Nucleus accumbens (tissue), 56 donors: ENCODE measurements at places on chromosomes 7 and 10.

DNA sequence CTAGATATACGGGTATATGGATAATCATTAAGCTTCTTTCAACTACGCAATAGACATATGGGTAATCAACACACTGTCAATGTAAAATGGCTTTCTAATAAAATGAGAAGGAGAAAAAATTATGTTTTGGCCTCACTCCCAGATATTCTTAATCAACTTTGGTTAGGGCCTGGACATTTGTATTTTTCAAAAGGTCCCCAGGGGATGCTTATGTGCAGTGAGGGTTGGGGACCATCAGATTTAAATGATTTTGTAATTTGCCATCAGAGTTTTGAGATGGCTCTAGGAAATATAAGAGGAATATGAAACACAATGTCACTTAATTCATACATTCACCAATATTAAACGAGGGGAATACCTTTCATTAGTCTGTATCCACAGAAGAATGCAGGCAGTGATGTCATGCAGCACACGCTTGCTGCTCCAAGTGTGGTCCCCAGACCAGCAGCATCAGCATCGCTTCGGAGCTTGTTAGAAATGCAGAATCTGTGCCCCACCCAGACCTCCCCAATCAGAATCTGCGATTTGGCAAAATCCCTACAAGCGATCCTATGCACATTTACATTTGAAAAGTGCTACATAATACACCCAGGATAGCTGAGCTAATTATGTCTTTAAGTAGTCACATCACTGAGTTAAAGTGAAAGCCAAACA is 75.1 kb downstream of the INHBA start:
- DNase-seq: no peak

DNA sequence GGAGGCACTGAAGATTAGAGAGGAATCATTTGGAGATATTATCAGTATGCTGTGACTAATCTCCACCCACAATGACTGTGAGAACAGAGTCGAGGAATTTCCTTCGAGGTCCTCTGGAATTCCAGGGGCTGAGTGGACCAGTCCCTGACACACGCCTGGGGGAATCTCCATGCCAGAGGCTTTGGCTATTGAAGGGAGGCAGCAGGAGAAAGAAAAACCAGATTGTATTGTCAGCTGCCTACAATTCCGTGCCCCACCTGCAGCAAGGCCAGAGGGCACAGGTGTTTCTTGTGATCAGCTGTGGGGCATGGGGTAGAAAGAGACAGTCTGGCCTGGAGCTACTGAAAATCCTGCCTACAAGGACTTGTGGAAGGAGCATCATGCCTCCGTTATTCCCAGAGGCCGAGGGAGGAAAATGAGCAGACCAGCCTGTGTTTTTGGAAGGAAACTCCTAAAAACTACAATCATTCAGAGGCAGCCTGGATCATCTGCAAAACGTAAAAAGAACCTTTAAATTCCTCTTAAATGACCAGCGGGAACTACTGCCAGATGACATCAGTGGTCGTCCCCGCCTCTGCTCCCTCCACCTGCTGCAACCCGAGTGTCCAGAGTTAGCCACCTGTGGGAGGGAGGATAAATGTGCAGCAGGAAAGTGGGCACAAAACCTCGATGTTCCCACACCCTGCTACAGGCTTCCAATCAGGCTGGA is 25.4 kb upstream of the ANK3 start:
- no peak for DNase-seq

DNA sequence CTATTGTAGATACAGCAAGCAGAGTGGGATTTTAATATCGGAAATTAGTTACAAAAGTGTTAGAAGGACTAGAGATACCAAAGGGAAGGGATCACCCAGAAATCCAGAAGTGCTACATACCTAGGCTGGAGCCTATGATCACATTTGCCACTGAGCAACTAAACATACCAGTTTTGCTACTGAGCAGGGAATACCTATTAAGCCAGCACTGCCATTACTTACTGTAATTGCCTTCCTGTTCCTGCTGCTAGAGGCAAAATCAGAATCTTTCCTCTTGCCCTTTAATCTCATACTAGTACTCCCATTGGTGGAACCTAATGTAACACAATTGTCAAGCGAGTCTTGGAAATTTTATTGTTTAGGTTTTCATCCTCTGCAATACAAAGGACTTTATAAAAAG is 121.7 kb downstream of the ATRNL1 start:
- no peak for DNase-seq

GRCh38 chr7:11716185-11716584 is 115.8 kb downstream of the THSD7A start:
- no peak for DNase-seq

DNA sequence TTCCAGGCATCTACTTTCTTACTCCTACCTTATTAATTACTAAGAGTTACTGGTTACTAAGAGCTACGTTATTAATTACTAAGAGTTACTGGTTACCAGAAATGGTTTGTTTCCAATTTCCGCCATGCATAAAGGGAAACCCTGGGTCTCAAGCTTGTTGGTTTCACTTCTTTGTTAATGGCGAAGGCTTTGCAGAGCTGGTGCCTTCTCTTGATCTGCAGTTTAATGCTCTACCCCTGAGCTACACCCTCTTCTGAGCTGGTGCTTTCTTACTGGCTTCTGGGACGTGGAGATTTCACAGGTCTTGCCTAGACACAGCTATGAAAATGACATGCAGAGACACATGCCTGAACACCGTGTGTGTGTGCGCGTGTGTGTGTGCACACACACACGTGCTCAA is 560 bp downstream of the CPA4 start:
- no peak for DNase-seq

- DNase-seq: no peak
These were observed 4.3 kb downstream of the ELOVL3 start for GRCh38 chr10:102230264-102230860.

GRCh38 chr7:72924386-72924732 is 536 bp upstream of the POM121 start:
- DNase-seq: no peak

GRCh38 chr10:24908793-24909423 is 43.5 kb downstream of the PRTFDC1 start:
- DNase-seq: no peak

DNA sequence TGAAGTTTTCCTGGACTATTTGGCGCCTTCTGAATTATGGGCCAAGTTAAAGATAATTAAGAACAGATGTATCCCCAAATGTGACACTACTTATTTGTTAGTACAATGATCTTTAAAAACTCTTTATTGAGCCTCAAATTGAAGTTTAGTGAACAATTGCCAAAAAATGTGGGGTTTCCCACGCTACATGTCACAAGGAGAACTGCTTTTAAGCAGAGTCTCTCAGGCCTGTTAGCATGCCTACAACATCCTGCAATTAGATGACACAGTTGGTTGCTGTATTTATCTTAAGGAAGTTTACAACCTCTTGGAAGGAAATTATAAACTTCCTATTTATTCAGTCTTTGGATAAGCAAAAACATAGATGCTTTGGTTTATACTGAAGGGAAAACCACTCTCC is 733.0 kb downstream of the TNS3 start:
- DNase-seq: no peak

DNA sequence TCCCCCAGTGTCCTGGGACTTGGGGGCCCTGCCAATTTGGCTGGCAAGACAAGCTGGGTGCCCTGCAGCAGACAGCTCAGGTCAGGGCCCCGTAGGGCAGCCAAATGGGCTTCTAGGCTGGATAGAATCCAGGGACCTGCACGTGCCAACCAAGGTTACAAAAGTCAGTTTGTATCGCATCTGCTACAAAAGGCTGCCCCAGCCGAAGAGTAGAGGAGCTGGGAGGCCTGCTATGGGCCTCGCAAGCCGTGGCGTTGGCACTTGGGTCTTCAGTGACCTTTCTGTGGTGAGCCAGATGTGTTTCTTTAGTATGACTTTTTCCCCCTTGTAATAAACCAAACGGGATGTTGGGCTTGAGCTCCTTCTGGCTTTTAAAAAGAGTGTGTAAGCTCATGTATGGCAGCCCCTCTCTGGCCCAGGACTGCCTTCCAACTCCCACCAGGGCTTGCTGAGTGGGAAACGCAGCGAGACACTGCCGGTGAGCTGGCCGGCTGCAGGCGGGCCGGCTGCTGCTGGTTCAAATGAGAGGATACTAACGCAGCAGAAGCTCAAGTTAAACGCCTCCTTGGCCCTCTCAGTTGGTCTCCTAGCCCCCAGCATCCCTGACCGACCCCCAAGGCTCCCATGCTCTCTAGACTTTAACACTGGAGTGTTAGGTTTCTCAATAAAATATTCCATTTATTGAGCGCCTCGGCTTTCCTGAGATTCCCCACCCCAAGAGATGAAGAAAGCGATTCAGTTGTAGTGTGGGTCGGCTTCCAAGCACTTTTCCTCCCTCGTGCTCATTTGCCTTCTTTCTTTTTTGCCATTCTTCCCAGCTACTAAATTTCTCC is 3.1 kb upstream of the HOXA10 start:
- DNase-seq: no peak

- DNase-seq: no peak
These were observed 167.6 kb downstream of the SNX13 start for GRCh38 chr7:17772581-17773288.

DNA sequence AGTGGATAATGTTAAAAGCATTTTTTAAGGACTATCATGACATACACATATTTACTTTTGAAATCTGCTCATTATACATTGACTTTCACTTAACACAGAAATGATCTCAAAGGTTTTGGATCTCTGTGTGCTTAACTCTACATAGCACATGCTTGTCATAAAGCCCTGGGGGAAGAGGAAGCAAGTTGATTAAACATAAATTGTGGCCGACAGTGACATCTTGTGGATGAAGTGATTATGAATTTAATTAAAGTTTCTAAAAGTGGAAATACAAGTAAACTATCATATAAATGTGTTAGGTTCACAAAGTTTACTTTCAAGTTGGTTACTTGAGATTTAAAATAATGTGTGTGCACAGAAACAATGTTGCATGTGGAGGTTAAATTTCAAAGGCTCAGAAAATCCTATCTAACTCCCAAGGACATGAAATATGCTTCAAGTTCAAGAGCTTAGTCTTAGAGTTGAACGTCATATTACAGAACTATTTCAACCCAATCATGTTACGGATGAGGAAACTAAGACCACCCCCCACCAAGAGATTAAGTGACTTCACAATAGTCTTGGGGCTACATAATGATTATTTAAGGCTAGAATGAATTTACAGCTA is 1247.8 kb downstream of the GATA3 start:
- no peak for DNase-seq

GRCh38 chr7:81462672-81463071 is 307.2 kb downstream of the HGF start:
- DNase-seq: no peak

GRCh38 chr10:12041766-12042408 is 722 bp downstream of the UPF2 start:
- no peak for DNase-seq

DNA sequence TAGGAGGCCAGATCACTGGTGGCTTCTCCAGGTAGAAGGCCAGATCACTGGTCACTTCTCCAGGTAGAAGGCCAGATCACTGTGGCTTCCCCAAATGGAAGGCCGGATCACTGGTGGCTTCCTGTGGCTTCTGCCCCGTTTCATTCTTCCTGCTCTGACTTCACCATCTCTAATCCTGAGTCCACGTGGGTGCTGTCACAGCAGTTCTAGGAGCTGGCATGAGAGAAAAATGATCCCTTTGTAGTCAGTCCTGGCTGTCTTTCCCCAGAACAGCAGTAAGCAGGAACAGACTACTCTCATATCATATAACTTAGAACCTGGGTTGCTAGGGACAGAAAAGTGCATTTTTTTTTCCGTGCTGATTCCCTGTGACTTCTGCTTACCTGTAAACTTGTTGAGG is 90.9 kb downstream of the ACTR3B start:
- DNase-seq: no peak

GRCh38 chr10:46325021-46325420 is 38.2 kb downstream of the ANTXRL start:
- DNase-seq: no peak
